ENCODE measurements at places on chromosomes 12 and 14.

DNA sequence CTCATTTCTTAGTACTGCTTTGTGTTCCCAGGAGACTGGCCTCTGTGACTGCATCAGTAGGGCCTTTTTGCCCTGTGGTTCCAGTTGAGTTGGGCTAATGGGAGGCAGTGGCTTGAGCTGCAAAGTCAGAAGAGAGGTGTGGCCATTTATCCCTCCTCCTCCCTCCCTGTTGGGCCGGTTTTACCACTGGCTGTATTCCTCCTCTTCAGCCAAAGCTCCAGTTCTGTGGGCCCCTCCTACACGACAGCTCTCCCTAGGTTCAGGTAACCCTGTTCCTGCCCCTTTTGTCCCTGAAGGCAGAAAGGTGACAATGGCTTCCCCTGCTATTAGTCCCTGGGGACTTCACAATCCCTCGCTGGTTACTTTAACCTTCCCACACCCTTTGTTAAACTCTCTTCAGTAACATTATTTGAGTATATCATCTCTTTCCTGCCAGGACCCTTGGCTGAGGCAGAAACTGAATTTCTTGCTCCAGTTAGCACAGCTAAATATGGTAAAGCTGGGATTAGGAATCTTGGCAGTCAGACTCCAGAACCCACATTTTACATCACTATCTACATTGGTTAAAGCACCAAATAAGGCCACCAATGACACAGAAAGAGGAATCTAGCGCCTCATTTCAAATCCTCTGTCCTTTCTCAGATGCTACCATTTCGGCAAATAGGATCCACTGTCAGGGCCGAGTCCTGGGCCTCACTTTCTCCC lies 121.9 kb upstream of the SLC35F4 start:
- no peak for DNase-seq

- no peak for DNase-seq
These were observed 1.9 kb downstream of the PRKD1 start for GRCh38 chr14:29925736-29926135.

- DNase-seq, result no peak
These were observed 53.5 kb downstream of the FSCB start for GRCh38 chr14:44453433-44454171.

DNA sequence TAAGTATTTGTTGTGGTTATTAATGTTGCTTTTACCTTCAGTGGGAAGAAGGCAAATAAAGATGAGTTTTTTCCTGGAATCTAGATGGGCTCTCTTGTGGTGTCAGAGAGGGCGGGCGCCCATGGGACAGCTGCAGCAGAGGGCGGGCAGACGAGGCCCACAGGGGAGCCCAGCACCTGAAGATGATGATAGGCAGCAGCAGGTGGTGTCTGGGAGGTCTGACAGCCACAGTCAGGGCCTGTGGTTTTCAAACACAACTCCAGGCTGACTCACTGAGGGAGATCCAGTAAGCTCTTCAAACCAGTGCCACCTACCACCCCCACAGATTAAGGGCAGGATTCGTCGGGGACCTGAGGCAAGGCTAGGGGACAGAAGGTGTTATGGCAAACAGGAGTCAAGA lies 42.8 kb downstream of the NKX2-1 start:
- no peak for DNase-seq

GRCh38 chr14:77469539-77469938 lies 11.6 kb downstream of the AHSA1 start:
- no peak for DNase-seq

- no peak for DNase-seq
These were observed 158.7 kb downstream of the DACT1 start for GRCh38 chr14:58796242-58797009.

DNA sequence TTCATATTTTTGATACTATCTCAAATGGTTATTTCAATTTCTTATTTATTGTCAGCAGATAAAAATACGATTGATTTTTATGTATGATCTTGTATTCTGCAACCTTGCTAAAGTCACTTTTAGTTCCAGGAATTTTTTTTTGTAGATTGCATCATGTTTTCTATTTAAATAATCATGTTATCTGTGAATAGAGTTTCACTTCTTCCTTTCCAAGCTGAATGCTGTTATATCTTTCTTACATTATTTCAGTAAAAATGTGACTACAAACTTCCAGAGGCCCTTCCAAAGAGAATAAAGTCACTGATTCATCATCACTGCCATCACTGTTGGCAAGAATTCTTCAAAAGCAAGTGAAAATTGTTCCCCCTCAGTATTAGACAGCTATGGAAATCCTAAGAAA lies 104.7 kb upstream of the RAP1B start:
- no peak for DNase-seq

GRCh38 chr14:101823511-101824120 lies 62.1 kb downstream of the PPP2R5C start:
- DNase-seq, result no peak
